ENCODE measurements at places on chromosomes 4 and X. TPM values are rescaled to one million over a fixed set of nuclear protein-coding genes. Genes with fewer than 3 reads are reported as not detected.

PRDM5 gene
- total RNA-seq: 47.9 TPM

MAP7D2 gene
- 0.22 TPM for total RNA-seq

ARAP2 gene
- total RNA-seq: 206 TPM

PRSS12 gene
- 0.34 TPM for total RNA-seq

PNMA5 gene
- not detected for total RNA-seq

PRKG2 gene
- total RNA-seq: 0.54 TPM

GRCh38 chr4:138535316-138535715, 293.2 kb upstream of the SLC7A11 start:
- H3K4me1 ChIP-seq: no peaks in the 10 kb centered on the region
- no peaks in the 10 kb centered on the region for H3K36me3 ChIP-seq
- DNase-seq: no peak
- no peaks in the 10 kb centered on the region for H3K27me3 ChIP-seq

DNA sequence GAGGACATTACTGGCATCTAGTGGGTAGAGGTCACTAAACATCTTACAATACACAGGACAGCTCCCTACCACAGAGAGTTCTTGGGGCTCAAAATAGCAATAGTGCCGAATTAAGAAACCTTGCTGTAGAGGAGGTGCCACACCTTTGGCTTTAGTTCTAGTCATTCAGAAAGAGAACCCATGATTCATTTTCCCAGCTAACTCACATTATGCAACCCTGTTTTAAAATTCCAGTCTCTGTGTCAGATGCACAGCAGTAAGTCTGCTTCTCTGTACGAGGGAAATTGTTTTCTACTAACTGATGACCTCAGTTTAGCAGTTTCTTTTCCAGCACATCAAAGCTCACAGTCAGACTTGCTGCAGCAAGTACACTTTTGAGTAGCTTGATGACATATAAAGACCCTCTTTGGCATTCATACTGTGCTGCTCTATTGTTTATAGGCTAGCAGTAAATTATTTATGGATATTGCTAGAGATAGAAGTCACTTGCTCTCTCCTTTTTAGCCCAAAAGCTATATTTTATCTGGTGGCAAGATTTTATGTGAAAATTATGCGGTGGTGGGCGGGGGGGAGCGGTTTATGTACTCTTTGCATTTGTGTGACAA, 487.8 kb upstream of the MAGEB18 start:
- no peaks in the 10 kb centered on the region for H3K27me3 ChIP-seq
- H3K36me3 ChIP-seq: no peaks in the 10 kb centered on the region
- no peak overlapping the region for H3K27ac ChIP-seq
- H3K4me3 ChIP-seq: no peak overlapping the region

- H3K27me3 ChIP-seq: no peaks in the 10 kb centered on the region
- peaks cover 30% of the 10 kb centered on the region for H3K4me1 ChIP-seq
- no peak overlapping the region for H3K4me3 ChIP-seq
- no peaks in the 10 kb centered on the region for H3K36me3 ChIP-seq
- DNase-seq: no peak
- H3K27ac ChIP-seq: no peak overlapping the region
Observed at GRCh38 chrX:39753293-39753996, 344.3 kb downstream of the BCOR start.

- H3K36me3 ChIP-seq: no peaks in the 10 kb centered on the region
- no peak for DNase-seq
- H3K27ac ChIP-seq: no peak overlapping the region
- no peak overlapping the region for H3K4me3 ChIP-seq
- no peaks in the 10 kb centered on the region for H3K4me1 ChIP-seq
Observed at GRCh38 chr4:80610845-80611677, 275.5 kb downstream of the CFAP299 start.

DNA sequence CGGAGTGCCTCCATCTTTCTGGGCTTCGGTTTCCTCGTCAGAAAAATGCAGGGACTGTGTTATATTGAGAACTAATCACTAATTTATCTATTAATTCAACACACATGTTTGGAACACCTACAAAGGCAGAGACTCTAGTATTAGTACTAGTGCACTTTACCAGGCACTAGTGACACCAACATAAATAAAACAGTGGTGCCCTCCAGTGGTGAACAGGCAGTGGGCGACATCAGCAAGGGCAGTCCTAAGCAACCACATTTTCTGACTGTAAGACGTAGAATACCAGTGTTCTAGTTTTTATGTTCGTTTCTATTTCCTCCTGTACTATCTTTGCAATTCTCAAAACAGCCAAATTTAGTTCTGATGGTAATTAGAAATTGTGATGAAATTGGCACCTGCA, 69.1 kb upstream of the UCP1 start:
- no peak overlapping the region for H3K4me3 ChIP-seq
- H3K27ac ChIP-seq: no peak overlapping the region
- no peaks in the 10 kb centered on the region for H3K4me1 ChIP-seq

DNA sequence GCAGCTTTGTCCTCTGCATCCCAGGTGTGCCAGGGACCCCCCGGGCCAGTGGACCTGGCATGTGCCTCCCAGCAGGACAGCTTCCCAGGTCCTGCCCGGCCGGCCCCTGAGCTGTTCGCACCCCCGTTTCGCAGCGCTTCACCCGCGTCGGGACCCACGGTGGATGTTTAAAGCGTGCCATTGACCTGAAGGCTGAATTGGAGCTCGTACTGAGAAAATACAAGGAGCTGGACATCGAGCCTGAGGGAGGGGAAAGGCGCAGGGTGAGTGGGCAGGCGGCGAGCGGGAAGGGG, 7.9 kb downstream of the UVSSA start:
- no peak for DNase-seq
- H3K4me1 ChIP-seq: peaks cover 3% of the 10 kb centered on the region
- H3K4me3 ChIP-seq: no peak overlapping the region
- H3K36me3 ChIP-seq: peaks cover 8% of the 10 kb centered on the region
- H3K27ac ChIP-seq: no peak overlapping the region

DNA sequence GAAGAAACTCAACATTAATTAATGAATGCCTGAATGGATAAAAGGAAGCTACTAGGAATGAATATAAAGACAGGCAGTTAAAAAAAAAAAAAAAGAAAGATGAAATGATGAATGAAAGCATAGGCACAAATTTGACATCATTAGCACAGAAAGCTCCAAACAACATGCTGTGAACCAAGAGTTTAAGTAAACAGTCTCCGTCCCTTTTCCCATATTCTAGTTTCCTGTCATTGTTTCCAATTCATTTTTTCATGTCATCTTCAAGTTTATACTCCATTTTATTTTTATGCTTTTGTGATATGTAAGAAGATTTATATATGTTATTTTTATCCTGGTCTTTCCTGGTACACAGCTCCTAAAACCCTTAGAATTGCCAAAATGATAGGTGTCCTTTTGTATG, 17.7 kb upstream of the AASDH start:
- H3K27me3 ChIP-seq: no peaks in the 10 kb centered on the region
- no peak overlapping the region for H3K27ac ChIP-seq
- no peak for DNase-seq
- no peak overlapping the region for H3K4me3 ChIP-seq

DNA sequence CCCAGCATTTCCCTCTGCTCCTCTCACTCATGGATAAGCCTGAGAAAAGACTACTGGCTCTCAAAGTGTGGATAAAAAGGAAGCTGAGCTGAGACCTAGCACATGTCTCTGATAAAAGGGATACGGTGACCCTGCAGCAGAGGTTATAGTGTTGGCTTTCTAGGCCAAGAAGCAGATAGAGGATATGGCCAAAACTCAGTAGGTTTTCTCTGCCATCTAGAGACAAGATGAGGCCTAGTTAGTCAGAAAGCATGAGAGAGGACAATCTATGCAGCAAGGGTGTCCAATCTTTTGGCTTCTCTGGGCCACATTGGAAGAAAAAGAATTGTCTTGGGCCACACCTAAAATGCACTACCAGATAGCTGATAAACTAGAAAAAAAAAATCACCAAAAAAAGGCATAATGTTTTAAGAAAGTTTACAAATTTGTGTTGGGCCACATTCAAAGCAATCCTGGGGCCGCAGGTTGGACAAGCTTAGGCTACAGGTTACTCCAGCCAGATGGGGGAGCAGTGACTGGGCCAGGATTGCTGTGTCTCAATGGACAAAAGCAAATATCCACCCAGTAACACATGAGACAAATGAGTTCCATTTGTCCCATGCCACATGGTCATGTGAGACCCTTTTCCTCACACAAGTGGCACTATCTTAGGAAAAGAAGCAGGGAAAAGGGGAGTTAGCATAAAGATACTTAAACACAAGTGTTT, 411.4 kb downstream of the INPP4B start:
- no peaks in the 10 kb centered on the region for H3K4me1 ChIP-seq
- H3K27me3 ChIP-seq: no peaks in the 10 kb centered on the region
- DNase-seq: no peak
- H3K4me3 ChIP-seq: no peak overlapping the region
- no peak overlapping the region for H3K27ac ChIP-seq

DNA sequence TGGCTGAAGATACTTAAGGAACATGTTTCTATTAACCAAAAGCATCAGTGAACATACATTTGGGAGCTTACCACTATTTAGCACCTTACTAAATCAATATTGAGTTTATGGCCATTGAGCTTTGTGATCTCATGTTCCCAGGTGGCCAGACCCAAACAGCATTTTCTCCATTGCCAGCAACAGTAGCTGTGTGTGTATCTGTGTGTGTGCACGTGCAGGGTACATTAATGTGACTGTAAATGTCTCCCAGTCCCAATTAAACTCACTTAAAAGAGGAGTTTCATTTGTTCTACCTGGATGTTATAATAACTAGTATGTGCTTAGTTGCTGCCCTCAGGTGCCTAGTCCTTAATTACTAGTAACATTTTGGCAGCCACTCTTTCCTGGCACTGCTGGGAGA, 282.4 kb downstream of the NR3C2 start:
- DNase-seq: no peak
- H3K27me3 ChIP-seq: no peaks in the 10 kb centered on the region
- no peak overlapping the region for H3K27ac ChIP-seq
- peaks cover 10% of the 10 kb centered on the region for H3K4me1 ChIP-seq
- no peaks in the 10 kb centered on the region for H3K36me3 ChIP-seq
- no peak overlapping the region for H3K4me3 ChIP-seq

DNA sequence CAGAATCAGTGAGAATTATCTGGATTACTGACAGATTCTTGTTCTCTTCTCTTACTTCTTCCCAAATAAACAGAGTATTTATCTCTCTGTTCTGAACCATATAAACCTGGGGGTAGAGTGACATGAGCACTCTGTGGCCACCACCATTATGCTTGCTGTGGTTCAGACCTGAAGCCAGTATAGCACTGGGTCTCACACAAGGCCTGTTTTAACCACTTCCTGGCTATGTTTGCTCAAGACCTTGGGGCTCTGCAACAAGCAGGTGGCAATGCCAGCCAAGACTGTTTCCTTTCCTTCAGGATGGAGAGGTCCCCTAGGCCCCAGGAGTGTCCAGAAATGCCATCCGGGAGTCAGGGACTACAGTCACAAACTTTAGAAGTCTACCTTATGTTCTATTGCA, 21.7 kb upstream of the HEPH start:
- H3K27ac ChIP-seq: no peak overlapping the region
- no peaks in the 10 kb centered on the region for H3K4me1 ChIP-seq
- H3K36me3 ChIP-seq: no peaks in the 10 kb centered on the region
- no peak overlapping the region for H3K4me3 ChIP-seq

Measured in thyroid gland (tissue), 4 donors.